ENCODE measurements at places on chromosomes 6 and 20. TPM values are rescaled to one million over a fixed set of nuclear protein-coding genes. Genes with fewer than 3 reads are reported as not detected.

DNA sequence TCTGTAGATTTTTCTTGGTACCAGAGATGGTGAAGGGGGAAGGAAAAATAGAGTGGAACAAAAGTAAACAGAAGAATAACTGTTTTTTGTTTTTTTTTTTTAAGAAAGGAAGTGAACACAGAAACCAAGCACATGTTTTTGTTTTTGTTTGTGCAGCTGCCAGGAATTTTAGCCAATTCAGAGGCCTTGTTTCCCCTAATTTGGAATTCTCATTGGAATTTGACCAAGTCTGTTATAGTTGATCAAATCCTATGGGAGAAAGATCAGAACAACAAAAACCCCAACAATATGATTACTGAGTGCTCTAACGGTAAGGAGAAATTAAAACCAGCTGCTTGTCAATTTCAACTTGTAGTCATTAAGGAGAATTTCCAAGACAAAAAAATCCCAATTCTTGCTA is 18.2 kb upstream of the IL22RA2 start:
- DNase-seq = no peak

Gene KIF6
- total RNA-seq = 0.31 TPM

Gene HSPA1L
- 2.0 TPM for total RNA-seq

Gene RFX6
- total RNA-seq = not detected

DNA sequence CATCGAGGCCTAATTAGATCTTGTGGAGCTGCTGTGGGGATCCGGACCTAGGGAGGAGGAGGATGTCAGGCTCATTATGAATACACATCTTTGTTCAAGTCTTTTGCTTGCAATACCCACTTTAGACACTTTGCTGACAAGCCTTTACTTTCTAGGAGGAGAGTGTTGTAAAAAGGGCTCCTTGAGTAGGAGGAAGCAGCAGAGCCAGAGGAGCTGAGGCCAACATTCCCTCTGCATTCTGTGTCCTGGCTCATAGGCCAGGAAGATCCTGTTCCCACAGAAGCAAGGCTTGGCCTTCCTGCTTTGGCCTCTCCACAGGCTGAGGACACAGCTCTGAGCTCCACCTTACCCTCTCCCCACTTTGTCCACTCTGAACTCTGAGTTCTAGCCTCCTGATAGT is 67.1 kb downstream of the TPD52L1 start:
- DNase-seq = no peak

GRCh38 chr6:68247782-68248181 is 387.3 kb upstream of the ADGRB3 start:
- DNase-seq = no peak

Gene LSM14B
- 35.1 TPM for total RNA-seq

Gene SLC18B1
- 5.2 TPM for total RNA-seq

Gene SMIM29
- total RNA-seq = 22.4 TPM

DNA sequence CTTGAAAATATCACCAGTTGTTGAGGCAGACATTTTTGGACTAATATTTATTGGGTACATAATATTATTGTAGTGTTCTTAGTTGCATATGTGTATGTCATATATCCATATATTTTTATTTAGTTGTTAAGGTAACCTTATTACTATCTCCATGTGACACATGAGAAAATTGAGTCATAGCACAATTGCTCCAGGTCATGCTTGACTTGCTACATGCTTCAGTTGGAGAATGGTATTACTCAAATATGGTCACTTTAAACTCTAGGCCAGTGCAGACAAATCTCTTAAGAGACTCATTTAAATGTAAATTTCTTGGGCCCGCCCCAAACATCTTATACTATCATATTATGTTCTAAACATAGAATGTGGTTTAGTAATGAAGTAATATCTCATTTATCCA is 246.1 kb downstream of the RIMS1 start:
- no peak for DNase-seq

Gene SNX5
- 234 TPM for total RNA-seq

Gene RIPPLY2
- total RNA-seq = not detected

Gene PGK2
- total RNA-seq = not detected
